Smooth muscle cell of the pulmonary artery (primary cell): ENCODE measurements at places on chromosomes 5 and 9. TPM values are rescaled to one million over a fixed set of nuclear protein-coding genes. Genes with fewer than 3 reads are reported as not detected.

GDF9 gene
- total RNA-seq, result 0.26 TPM in 2 replicates

ROR2 gene
- 2.0 TPM in 1 of 2 replicates, not detected in the other for total RNA-seq

C9orf153 gene
- total RNA-seq, result 0.98 and 0.99 TPM in 2 replicates

OLFM1 gene
- total RNA-seq, result 0.76 and 2.3 TPM in 2 replicates

EFCAB9 gene
- not detected in 2 replicates for total RNA-seq

COL27A1 gene
- total RNA-seq, result 12.7 and 15.2 TPM in 2 replicates

SPATA31A6 gene
- total RNA-seq, result not detected in 2 replicates

NR2F1-AS1 gene
- 10.7 and 11.4 TPM in 2 replicates for total RNA-seq

WDR36 gene
- total RNA-seq, result 55.8 and 69.1 TPM in 2 replicates

SLC25A2 gene
- total RNA-seq, result 0.13 and 0.26 TPM in 2 replicates

FGF1 gene
- total RNA-seq, result 4.1 and 10.4 TPM in 2 replicates

MUSK gene
- total RNA-seq, result 0.10 and 0.20 TPM in 2 replicates

FOXD4L6 gene
- 0.13 and 0.17 TPM in 2 replicates for total RNA-seq

DMRT3 gene
- not detected in 2 replicates for total RNA-seq
